Epithelial cell of esophagus (primary cell): ENCODE measurements at places on chromosomes 13 and 19.
A peak's percentile ranks its signal among the peaks of the same experiment; 100 is the strongest.

GRCh38 chr13:57631596-57632275 lies at the start of gene PCDH17:
PCDH17 (plus strand) TSS chr13:57631744; CDS start chr13:57632547, 803 bp downstream.
- DNase-seq: no peak

- peak; percentile 38 for DNase-seq
Observed at GRCh38 chr13:100269837-100270236, 180.9 kb downstream of the PCCA start.

- DNase-seq: no peak
Observed at GRCh38 chr19:44696939-44697669, 1.8 kb upstream of the CEACAM16 start.

GRCh38 chr19:10388957-10389356 lies 8.6 kb upstream of the TYK2 start:
- DNase-seq: peak; percentile 79

- DNase-seq: no peak
Observed at GRCh38 chr13:58207501-58207900, 576.0 kb downstream of the PCDH17 start.

DNA sequence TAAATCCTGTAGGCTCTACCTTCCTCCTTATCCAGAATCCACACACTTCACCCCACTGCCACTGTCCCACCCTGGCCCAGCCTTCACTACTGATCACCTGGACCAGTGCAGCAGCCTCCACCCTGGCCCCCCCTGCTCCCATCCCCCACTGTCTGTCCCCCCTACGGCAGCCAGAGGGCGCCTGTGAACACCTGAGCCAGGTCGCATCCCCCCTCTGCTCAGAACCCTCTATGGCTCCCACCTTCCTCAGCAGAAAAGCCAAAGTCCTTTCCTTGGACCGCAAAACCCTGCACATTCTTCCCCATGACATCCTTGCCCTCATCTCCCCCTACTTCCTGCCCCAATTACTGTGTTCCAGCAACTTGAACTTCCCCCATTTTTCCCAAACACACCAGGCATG lies 20.6 kb downstream of the ELAVL3 start:
- DNase-seq: no peak

GRCh38 chr13:112733112-112733511 lies 43.3 kb downstream of the ATP11A start:
- DNase-seq: no peak

DNA sequence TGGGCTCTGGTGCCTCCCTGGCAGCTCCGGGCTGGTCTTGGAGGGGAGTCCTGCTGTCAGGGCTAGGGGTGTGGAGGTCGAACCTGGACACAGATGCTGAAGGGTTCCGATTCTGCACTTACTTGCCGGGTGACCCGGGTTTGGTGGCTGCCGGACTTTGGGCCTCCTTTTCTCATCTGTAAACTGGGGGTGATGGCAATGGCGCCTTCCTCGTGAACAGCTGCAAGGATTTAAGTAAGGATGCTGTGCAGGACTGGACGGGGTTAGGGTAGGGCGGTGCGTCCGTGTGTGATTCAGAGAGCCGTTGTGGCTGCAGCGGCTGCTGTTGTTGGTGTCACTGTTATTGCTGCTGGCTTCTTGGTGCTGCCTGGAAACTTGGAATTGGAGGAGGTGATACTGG lies 2.4 kb downstream of the HPN start:
- no peak for DNase-seq

GRCh38 chr13:96532804-96533203 lies 442.9 kb downstream of the HS6ST3 start:
- DNase-seq: no peak

DNA sequence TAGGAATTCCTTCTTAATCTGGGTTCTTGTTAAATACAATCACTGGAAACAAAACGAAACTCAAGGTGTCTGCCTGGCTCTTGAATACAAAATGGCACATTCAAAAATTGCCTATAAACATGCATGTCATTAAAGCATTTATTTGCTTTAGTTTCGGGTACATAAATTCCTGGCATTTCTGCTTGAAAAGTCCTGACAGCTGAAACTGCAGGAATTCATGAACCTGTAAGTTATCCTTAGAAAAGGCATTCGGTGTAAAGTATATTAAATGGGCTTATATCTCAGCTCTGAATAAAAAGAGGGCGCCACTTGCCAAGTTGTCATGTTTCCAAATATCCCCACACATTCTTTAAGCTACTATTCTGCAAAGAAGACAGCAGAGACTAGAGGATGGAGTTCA lies 32.9 kb downstream of the RXFP2 start:
- DNase-seq: no peak

DNA sequence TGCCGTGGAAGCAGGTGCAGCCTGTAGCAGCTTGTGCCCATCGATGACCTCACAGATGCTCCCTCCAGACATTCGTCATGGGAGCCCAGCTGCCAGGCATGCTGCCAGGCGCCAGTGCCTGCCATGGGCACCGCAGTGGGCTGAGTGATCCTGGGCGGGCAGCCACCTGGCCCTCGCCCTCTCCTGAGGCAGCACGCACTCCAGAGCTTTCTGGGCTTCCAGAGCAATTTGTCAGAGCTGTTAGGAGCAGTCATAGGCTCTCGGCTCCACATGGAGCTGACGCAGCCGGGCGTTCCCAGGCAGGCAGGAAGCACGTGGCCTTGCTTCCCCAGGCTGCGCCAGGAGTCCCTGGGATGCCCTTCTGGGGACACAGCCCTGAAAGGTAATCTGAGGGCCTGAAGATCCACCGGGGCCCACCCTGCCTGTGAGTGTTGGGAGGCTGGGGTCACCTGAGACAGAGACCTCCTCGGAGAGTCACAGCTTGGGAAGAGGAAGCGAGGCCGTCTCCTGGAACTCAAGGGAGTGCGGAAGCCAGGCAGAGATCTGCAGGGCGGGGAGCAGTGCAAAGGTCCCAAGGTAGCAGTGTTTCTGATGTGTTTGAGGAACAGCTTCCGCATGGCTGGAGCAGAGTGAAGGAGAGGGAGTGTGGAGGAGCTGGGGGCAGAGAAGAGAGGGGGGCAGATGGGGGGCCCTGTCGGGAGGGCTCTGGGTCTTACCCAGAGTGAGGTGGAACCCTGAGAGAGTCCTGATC lies 50.6 kb downstream of the DPF1 start:
- peak; percentile 97 for DNase-seq
